Activated T-helper 9 cell treated with anti-CD3 and anti-CD28 coated beads, Interleukin-2, amount 50 U/mL, for 16 hours (primary cell): ENCODE measurements at places on chromosomes 3 and 15.

GRCh38 chr15:85112997-85113396 lies 131.3 kb downstream of the PDE8A start:
- DNase-seq, result no peak

DNA sequence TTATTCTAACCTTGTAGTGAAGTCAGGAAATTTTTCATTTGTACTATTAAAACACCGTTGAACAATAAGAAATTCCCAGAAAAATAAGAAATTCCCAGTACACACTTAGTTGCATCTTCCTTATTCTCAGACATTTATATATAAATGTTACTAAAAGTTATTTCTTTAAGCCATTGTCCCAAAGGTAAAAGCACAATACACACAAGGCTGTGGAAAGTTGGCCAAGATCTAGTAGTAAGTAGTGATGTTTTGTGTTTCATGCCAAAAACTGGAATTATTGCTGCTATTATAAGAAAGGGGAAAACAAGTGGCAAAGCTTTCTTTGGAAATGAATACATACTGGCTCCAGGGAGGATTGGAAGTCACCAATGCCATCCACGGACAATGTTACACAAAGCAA lies 802.5 kb upstream of the DPPA4 start:
- DNase-seq, result no peak

GRCh38 chr3:99286266-99286845 lies 352.0 kb upstream of the COL8A1 start:
- no peak for DNase-seq

- no peak for DNase-seq
Measured at GRCh38 chr3:108485146-108485545, 25.2 kb downstream of the MYH15 start.

DNA sequence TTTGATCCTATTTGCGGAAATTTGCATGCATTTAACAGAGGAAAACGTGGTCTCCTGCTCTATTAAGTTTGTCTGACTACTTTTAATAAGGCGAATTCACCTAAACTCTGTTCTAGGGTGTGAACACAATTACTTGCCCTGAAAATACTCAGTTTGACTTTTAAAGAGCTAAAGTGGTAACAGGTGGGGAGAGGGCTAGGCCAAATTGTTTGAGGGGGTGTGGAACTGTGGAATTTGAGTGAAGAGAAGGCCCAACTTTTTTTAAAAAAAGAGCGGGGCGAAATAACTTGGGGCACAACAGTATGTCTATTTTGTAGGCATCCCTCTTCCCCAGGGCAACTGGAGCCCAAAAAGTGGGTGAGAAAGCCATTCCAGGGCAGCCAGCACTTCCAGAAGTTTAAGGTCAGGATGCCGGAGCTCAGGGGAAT lies 580 bp upstream of the FXR1 start:
- DNase-seq, result no peak

DNA sequence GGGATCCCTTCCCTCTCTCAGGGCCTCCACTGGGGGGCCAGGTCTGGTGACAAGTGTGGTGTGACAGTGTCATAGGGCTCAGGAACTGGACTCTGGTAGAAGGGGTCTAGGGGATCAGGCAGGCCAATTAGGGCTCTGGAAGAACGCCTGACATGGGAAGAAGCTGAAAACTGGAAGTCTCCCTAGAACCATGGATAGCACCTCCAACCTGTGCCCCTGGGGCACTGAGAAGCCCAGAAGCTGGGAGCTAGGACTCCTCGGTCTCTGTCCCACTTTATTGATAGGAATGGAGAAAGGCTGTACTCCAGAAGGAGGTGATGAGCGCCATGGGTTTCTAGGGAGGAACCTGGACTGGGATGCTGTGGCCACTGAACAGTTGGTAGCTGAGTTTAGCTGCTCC lies 30.7 kb downstream of the INSYN1 start:
- no peak for DNase-seq

GRCh38 chr3:8201886-8202285 lies 299.7 kb upstream of the LMCD1 start:
- DNase-seq, result no peak

- DNase-seq, result no peak
Measured at GRCh38 chr15:71215126-71215894, 100.0 kb downstream of the THSD4 start.

- no peak for DNase-seq
Measured at GRCh38 chr3:178705925-178706324, 169.7 kb downstream of the KCNMB2 start.

- no peak for DNase-seq
Measured at GRCh38 chr15:26667222-26667988, 105.5 kb downstream of the GABRB3 start.

DNA sequence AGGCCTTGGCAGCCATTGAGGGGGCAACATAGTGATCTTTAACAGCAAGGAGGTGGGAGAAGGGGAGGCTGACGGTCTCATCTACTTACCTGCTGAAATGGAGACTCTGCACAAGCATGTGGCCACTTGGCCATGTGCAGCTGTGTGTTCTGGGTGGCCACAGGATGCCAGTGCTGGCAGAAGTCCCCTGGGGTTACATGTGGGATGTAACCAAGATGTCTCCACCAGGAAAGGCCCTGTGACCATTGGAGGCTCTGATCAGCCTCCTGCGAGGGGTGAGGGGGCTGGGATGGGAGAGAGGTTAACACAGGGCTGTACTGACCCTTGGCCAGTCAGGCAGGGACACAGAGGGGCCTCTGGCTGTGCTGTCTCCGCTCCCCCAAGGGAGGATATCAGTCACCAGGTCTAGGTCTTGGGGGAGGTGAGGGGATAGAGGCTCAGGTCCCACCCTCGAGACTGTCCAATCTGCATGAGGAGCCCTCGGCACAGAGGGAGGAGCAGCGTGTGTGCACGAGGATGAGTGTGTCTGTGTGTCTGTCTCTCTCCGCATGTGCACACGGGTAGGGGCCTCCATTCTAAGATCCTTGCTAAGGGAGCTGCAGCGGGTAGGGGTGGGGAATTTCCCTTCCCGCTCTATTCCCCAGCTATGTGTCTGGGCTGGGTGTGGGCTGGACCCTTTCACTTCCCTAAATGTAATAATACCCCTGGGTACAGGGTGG lies 19.5 kb downstream of the PRKCD start:
- no peak for DNase-seq

DNA sequence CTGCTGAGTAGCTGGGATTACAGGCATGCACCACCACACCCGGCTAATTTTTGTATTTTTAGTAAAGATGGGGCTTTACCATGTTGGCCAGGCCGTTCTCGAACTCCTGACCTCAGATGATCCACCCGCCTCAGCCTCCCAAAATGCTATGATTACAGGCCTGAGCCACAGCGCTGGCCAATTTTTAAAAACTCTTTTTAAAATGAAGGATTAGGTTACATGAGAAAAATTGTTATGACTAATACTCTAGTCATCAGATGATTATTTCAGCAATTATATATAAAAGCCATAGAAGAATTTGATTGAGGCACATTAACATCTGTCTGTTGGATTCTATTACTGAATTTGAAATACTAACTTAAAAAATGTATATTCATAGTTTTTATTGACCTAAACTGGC lies 134.1 kb upstream of the MNS1 start:
- no peak for DNase-seq

DNA sequence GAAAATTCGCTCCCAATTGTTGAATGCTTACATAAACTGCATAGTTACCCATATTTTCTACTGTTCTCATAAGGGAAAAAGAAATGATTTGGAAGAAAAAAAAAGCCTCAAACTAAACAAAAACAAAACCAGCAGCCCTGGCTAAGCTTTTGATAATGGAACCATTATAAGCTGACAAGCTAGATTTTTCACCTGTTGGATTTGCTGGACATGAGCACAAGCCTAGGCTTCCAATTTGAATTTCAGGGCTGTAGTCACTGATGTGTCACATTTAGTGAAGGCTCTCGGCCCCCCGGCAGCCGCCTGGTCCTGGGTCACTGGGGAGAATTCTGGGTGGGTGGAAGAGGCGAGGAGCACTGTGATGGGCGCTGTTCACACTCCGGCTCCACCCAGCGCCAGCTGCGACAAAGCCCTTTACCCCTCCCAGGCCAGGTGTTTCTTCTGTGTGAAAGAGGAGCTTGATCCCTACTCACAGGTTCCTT lies 4.6 kb downstream of the FBXL22 start:
- DNase-seq, result no peak

- no peak for DNase-seq
Measured at GRCh38 chr15:91845720-91846119, 7.8 kb upstream of the SLCO3A1 start.

- DNase-seq, result no peak
Measured at GRCh38 chr3:66755924-66756323, 242.2 kb upstream of the KBTBD8 start.

- no peak for DNase-seq
Measured at GRCh38 chr15:38084289-38084688, 149.8 kb downstream of the TMCO5A start.

GRCh38 chr15:49120832-49121231 lies 34.6 kb downstream of the COPS2 start:
- no peak for DNase-seq

DNA sequence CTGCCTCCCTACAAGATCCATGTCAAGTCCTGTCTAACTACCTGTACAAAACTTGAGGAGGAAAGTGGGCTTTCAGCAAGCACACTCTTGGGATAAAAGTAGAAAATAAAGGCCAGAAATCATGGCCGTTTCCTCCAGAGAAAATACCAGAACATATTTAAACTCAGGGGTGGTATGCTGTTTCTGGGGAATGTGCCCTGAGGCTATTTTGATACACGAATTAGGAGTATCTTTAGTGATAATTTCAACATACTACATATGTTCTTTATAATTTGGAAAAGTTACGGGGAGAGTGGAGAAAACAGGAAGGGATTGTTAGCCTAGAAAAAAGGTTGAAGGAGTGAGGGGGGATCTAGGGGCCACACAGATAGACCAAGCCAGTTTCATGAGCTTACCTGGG lies 18.7 kb upstream of the PDCD6IP start:
- DNase-seq, result no peak

GRCh38 chr15:69994429-69995205 lies 103.1 kb downstream of the TLE3 start:
- no peak for DNase-seq

DNA sequence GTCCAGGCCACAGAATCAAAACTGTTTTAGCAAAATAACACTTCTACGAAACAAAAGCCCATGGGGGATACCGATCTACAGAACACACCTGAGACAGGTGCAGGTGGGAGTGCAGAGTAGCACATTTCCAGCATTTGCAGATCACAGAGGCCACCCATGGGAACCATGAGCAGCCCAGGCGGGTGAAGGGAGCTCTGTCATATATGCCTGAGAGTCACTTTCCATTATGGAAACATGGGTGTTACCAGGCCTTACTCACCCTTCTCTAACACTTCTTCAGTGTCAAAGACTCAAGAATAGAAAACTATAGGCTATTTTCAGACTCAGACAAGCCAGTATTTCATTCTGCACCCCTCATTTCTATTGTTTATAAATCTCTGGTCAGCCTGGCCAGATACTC lies 3.5 kb downstream of the PLA1A start:
- DNase-seq, result no peak

GRCh38 chr15:26038693-26039092 lies 175.6 kb upstream of the ATP10A start:
- DNase-seq, result no peak

DNA sequence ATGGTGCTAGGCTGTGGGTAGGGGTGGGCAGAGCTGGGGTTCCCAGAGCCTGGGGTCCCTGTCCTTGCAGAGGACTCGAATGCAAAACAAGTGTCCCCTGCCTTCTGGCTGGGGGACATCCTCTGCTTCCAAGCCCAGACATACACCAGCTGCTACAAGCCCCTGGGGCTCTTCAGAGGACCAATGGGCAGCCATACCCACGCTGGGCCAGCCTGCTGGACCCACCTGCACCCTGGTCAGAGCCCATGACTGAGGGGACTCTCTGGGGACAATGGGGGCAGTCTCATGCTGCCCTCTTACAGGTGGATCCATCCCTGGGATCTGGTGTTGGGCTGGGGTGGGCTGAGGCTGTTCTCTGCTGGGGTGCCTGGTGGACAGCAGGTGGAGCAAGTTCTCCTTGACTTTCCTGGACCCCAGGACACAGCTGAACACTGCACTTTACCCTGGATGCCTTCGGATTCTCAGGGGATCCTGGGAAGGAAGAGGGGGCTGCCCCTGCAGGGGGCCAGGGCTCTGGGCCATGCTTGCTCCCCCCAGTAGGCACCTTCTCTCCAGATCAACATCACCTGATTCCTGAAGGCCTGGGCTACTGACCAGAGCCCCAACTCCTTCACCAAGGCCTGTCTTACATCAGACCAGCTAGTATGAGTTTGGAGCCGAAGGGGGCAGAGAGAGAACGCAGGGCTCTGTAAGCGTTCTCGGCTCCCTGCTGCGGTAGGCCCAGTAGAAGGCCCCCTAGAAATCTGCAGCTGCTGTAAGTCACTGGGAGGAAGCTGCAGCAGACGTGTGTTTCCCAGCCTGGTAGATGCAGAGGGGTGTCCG lies 7.2 kb upstream of the COMMD4 start:
- DNase-seq, result no peak

- no peak for DNase-seq
Measured at GRCh38 chr3:97994328-97994945, 22.2 kb upstream of the RIOX2 start.

- no peak for DNase-seq
Measured at GRCh38 chr15:27573805-27574485, 525.2 kb downstream of the OCA2 start.

GRCh38 chr3:17290894-17291293 lies 406.1 kb downstream of the PLCL2 start:
- DNase-seq, result no peak

DNA sequence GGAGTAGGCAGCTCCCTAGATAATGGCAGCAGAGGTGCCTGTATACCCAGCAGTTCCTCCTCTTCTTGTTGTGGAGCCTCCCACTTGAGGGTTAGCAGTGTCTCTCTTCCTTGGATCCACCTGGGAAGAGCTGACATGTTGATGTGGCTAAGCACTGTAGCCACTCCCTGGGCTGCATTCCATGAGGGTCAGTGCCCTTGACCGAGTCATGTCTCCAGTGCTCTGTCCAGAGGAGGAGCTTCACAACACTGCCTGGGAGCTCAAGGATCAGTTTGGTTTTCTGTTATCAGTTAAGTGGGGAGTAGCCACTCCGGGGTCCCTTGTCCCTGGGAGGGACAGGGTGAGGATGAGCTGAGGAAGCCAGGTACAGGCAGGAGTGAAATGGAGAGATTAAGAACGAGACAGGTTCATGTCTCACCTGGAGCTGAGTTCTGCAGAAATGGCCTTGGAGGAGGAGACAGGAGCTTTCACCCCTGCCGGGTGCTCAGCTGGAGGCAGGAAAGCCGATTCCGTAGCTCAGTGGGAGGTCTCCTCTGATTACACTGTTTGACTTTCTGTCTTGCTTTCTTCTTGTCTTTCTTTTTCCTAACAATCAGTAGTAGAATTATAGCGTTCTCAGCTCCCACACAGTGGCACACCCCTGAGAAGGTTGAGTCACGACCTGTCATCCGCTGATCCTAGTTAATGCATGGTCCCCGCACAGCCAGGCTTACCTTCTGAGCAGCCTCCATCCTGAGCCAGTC lies 57.9 kb upstream of the SEC22A start:
- no peak for DNase-seq

- no peak for DNase-seq
Measured at GRCh38 chr15:81411969-81412633, 38.1 kb upstream of the TMC3 start.

GRCh38 chr3:179608931-179609720 lies 4.5 kb downstream of the NDUFB5 start:
- DNase-seq, result no peak
